ENCODE measurements at places on chromosomes 4 and X.

GRCh38 chr4:165872461-165873297, at the start of gene TLL1:
TLL1 (plus strand) TSS chr4:165873237; CDS start chr4:165873905, 668 bp downstream.
- DNase-seq = no peak

DNA sequence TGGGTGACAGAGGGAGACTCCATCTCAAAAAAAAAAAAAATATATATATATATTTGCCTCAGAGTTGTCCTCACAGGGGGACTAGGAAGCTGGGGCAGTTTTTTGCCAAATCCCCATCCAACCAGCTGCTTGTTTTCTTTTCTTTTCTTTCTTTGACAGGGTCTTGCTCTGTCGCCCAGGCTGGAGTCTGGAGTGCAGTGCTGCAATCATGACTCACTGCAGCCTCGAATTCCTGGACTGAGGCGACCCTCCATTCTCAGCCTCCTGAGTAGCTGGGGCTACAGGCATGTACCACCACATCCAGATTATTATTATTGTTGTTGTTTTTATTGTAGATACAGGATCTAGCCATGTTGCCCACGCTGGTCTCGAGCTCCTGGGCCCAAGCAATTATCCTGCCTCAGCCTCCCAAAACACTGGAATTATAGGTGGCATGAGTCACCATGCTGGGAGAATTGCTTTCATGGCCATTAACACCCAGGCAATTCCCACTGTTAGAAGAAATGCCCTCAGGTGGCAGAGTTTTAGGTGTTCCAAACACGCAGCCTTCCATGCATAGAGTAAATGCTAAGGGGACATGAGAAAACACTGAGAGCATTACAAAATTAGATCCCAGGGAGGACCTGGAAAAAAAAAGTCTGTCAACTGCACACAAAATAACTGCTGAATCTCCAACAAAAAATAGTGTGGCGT, 98.0 kb downstream of the ARHGAP6 start:
- DNase-seq = no peak

- DNase-seq = no peak
These were observed 24.8 kb upstream of the MAP3K15 start for GRCh38 chrX:19540076-19540475.

DNA sequence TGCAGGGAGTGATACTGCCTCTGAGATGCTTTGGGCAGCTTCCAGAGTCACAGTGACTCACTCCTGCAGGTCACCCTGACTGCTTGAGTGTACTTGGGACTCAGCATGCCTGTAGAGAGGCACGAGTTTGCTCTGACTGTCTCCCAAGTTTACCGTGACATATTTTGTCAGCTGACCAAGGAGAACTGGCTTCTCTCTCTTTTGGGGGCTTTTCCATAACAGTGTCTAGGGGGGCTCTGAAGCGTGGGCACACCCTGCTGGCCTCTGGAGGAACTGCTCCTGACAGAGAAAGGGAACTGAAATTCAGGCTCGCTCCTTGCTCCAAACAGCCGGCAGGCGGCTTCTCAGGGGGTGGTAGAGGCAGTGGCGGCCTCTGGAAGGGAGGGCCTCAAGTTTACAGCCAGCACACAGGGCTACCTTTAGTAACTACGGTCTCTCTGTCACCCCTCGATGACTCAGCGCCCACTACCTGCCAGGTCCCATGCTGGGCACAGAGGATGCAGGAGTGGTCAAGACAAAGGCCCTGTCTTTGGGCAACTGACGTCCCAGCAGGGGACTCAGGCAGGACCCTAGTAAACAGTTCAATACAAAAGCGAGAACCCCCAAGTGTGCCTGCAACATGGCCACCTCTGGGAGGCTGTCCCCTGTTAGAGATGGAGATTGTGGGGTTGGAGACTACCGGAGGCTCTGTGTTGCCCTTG, 17.8 kb downstream of the ZNF185 start:
- no peak for DNase-seq

DNA sequence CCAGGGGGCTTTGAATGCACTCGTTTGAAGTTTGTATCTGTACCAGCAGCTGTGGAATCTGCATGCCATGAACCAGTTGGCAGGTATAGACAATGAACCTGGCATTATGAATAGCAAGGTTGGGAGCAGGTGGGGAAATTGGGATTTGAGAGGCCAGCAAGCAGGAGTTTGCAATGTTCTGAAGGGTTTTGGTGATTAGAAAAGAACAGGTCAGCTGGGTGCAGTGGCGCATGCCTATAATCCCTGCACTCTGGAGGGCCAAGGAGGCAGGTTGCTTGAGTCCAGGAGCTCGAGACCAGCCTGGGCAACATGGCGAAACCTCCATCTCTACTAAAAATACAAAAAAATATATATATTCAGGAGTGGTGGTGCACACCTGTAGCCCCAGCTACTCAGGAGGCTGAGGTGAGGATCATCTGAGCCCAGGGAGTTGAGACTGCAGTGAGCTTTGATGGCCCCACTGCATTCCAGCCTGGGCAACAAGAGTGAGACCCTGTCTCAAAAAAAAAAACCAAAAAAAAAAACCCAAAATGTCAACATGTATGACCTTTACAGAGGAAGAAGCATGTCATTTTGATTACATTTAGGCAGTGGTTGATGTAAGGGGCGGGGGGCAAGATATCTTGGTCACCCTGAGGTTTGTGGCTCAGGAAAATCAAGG, 63.9 kb downstream of the TSC22D3 start:
- DNase-seq = no peak

DNA sequence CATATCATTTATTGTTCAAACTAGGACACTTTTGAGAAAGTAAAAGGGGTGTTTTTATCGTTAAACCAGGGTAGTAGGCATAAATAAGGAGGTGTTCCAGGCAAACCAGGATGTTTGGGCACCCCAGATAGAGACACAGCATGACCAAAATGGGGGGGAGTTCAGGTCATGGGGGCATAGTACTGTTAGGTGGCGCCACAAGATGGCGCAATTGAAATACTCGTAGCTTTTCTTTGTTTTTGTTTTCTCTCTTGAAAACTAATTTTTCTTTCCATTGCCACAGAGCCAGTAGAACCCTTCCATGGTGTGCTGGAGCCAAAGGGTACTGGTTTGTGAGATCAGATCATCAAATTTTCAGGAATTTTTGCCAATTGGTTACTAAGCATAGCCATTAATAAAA, 283.4 kb downstream of the BCOR start:
- DNase-seq = peak; percentile 14

DNA sequence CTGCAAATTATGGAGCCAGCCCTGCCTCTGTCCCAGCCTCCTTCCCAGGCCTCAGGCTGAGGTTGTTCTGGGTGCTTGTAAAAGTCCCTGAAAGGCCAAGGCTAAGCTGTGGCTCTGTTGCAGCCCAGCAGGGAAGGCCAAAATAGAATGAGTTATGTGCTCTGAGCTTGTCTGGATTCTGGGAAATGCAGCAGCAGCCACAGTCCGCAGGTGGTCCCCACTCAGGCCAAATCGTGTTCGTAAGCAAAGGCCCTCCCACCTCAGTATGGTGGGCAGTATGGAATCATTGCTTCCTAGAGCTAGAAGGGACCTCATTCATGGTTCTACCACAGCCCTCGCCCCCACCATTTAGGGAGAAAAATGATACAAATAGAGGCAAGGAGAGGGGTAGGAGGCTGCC, 4.7 kb upstream of the TCEAL1 start:
- no peak for DNase-seq

GRCh38 chr4:142925161-142925560, 79.1 kb upstream of the INPP4B start:
- no peak for DNase-seq

DNA sequence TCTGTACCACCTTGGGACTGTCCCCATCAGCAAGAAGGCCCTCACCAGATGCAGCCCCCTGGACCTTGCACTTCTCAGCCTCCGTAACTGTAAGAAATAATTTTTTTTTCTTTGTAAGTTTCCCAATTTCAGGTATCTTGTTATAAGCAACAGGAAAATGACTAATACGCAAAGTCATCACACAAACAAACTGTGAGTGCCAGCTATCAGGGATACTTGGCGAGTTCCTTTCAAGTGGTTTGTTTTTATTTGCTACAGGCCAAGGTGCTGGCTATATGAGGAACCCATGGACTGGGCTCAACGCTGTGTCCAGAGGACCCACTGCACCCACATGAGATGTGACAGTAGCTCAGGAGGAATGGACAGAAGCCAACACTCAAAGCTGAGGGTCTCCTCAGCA, 11.5 kb upstream of the GPM6B start:
- no peak for DNase-seq

DNA sequence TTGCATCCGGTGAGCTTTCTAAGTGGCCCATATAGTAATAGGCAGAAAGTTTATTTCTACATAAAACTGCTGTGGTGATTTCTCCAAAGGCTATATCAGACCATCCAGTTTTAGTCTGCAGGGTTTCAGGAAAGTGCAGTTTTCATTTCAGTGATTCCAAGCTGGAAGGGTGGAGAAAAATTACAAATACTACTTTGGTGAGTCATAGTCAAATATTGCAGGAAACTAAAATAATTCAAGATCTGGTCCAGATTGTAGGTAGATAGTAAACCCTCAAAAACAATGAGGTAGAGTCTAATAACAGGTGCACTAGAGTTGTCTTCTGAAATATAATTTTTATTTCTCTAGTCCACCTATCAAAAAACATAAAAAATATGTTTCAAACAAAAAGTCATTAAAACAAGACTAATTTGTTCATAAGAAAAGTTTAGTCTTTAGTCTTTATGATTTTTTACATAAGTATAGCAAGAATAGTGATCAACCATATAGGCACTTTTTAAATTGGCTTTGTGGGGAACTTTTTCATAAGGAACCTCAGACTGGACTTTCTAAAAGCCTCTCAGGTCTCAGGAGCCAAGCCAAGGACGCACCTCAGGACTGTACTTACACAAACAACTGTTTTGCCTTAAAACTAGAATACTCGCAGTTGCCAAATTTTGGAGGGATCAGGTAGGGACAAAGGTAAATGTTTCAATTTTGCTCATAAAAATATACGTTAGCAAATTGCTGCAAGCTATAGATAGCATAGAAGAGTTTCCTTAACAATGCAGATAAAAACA, 101.8 kb upstream of the TLR3 start:
- no peak for DNase-seq

GRCh38 chr4:126701756-126702155, 931.0 kb upstream of the INTU start:
- no peak for DNase-seq

DNA sequence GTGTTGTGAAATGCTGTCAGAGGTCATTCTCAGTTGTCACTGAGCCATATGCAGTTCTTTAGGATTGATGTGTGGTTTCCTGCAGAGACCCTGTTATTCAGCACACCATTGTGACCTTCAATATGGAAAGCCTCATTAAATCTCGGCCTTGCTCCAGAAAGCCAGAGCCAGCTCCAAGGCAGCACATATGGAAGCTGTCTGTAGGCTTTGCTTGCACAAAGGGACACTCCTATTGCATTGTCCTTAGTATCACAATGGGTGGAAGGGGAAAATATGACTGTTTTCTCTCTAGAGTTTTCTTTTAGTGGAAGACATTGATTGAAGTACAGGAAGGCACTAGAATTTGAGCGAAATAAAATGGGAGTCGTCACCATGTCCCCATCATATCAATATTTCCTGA, 179.0 kb downstream of the CEP135 start:
- no peak for DNase-seq

DNA sequence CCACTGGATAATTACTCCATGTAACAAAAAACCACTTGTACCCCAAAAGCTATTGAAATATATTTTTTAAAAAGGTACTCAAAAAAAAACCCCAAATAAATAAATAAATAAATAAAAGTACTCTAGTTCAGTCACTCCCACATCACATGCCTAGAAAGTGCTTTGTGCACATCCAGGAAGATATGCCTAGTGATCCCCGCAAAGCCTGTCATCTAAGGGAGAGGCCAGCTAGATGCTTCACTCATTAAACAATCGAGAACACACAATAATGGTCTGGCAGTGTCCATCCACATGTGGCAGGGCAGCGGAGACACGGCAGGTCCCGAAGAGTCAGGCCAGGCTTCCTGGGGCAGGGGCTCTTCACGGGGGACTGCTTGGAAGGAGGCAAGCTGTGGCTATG, 47.6 kb downstream of the RAB33B start:
- DNase-seq = no peak

- no peak for DNase-seq
These were observed 96.5 kb upstream of the PRDX4 start for GRCh38 chrX:23570674-23571343.

DNA sequence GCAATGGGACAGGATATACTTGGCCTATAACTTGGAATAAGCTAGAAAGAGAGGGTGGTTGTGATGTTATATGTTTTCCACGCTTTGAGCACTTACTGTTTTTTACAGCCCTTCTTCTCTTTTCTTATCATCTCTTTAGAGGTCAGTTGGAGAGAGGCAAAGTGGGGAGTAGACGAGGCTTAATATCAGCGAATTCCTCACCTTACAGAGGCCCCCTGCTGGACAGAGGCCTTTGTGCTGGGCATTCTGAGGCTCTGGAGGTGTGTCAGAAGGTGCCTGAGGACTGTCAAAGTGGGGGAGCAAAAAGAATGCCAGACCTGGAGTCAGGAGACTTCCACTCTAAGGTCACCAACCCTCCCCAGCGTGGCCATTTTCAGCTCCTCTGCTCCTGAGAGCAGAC, 42.5 kb downstream of the MAMLD1 start:
- no peak for DNase-seq

- no peak for DNase-seq
These were observed 29.9 kb downstream of the FGFRL1 start for GRCh38 chr4:1041147-1041935.

GRCh38 chrX:9851890-9852289, 65.7 kb downstream of the SHROOM2 start:
- DNase-seq = no peak

- DNase-seq = no peak
These were observed 167.9 kb downstream of the FBXW7 start for GRCh38 chr4:152368001-152368400.

- DNase-seq = no peak
These were observed 73.9 kb upstream of the GPM6B start for GRCh38 chrX:13890806-13891205.

DNA sequence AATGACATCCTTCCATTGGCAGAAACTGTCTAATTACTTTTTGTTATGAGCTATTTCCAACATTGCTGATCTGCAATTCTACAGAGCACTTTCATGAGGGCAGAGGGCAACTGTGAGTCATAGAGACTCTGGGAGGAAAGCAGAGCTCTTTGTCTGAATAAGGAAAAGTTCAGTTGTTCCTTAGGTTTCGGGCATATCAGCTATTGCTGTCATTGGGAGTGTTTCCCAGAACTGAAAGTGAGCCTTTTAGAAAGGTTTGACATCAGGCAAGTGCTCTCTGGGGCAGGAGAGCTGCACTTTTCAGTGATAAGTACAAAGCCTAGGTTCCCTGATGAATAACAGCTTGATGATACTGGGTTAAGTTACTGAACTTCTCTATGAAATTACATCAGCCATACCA, 119.2 kb upstream of the EDNRA start:
- no peak for DNase-seq

DNA sequence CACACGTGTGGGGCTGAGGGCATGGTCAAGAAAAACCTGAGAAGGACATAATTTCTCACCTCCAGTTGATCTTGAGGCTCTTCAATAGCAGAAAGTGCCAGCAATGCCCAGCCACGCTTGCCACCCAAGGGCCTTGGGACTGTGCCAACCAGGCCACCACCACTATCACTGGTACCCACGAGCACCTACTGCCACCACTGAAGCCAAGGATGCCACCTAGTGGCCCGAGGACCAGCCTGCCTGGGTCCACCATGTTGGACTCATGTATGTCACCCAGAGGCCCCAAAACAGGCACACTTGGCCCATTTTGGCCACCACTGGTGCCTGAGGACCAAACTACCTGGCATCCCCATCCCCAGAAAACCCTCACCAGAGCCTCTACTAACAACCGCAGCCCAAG, 191.8 kb downstream of the ADAM29 start:
- no peak for DNase-seq

- DNase-seq = no peak
These were observed 383 bp upstream of the TBC1D19 start for GRCh38 chr4:26583538-26583864.

GRCh38 chrX:119497185-119497584, 28.9 kb downstream of the SLC25A5 start:
- DNase-seq = no peak

- no peak for DNase-seq
These were observed 477.5 kb downstream of the SPRY1 start for GRCh38 chr4:123874063-123874462.
